ENCODE measurements at places on chromosomes 4 and X. TPM values are rescaled to one million over a fixed set of nuclear protein-coding genes. Genes with fewer than 3 reads are reported as not detected.

The FRMD7 gene
- 0.30 TPM for total RNA-seq

- no peak for DNase-seq
Observed at GRCh38 chr4:91936311-91936710, 367.5 kb upstream of the GRID2 start.

- no peak for DNase-seq
Observed at GRCh38 chr4:53461244-53461643, 83.8 kb downstream of the FIP1L1 start.

GRCh38 chrX:96979766-96980165 lies 96.1 kb downstream of the RPA4 start:
- no peak for DNase-seq

- peak; percentile 93 for DNase-seq
Observed at GRCh38 chr4:84966382-84967242, at the start of gene WDFY3. Gene WDFY3 (minus strand): TSS chr4:84966690. CDS start chr4:84860591, 106,099 bp downstream.

DNA sequence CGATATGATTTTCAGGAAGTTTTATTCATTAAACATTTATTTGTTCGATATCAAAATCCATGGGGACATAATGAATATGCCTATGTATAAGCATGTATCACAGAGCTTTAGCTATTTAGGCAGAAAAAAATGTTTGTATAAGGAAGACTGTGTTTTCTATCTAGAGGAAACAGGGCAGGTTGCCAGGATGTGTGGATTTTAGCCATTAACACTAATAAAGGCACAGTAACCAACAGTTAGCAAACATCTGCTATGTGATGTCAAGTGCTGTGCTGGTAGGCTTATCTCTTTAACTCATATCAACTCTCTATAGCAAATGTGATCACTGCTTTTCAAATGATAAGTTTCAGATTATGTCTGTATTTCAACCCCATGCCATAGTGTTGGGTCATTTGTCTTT lies 708.9 kb upstream of the HS3ST1 start:
- no peak for DNase-seq

- DNase-seq = no peak
Observed at GRCh38 chr4:88445252-88445651, 11.7 kb upstream of the HERC5 start.

The ZAR1 gene
- not detected for total RNA-seq

GRCh38 chr4:120009731-120010130 lies 56.9 kb downstream of the MAD2L1 start:
- DNase-seq = no peak

The LIN54 gene
- 7.4 TPM for total RNA-seq

GRCh38 chr4:185134307-185134869 lies 8.7 kb upstream of the SLC25A4 start:
- no peak for DNase-seq

- no peak for DNase-seq
Observed at GRCh38 chrX:87664381-87664780, 146.8 kb downstream of the KLHL4 start.

DNA sequence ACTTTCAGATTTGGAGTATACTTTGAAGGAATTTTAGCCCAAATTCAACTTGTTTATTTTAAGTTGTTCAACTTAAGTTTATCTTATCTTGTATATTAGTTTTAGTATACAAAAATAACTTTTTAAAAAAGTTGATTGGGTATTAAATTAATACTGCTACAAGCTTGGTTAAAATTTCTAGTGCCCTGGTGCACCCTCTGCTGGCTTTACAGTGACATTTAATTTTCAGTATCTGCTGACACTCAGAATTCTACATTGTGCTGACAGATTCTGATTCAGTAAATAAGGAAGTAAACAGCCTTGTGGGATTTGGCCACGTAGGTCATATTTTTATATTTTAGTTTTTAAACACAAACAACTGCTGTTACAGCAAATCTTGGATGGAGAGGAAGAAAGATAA lies 2.9 kb downstream of the EDA start:
- no peak for DNase-seq

DNA sequence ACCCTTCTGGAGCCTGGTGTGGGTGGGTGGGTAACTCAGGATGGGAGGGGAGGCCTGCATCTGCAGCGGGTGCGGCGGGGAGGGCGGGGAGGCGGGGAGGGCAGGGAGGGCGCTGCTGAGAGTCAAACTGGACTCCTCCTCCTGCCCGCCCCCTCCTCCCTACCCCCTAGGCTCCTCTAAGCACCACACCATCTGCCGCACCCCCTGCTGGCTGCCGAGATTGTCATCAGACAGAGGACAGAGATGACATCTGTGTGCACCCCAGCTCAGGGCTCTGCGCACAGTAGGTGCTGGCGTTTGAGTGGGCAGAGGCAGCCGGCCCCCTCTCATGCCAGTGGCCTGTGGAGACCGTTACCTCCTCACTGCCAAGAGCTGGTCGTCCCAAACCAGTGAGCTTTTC lies 10.6 kb upstream of the HMX1 start:
- no peak for DNase-seq

The GABRG1 gene
- total RNA-seq = not detected

DNA sequence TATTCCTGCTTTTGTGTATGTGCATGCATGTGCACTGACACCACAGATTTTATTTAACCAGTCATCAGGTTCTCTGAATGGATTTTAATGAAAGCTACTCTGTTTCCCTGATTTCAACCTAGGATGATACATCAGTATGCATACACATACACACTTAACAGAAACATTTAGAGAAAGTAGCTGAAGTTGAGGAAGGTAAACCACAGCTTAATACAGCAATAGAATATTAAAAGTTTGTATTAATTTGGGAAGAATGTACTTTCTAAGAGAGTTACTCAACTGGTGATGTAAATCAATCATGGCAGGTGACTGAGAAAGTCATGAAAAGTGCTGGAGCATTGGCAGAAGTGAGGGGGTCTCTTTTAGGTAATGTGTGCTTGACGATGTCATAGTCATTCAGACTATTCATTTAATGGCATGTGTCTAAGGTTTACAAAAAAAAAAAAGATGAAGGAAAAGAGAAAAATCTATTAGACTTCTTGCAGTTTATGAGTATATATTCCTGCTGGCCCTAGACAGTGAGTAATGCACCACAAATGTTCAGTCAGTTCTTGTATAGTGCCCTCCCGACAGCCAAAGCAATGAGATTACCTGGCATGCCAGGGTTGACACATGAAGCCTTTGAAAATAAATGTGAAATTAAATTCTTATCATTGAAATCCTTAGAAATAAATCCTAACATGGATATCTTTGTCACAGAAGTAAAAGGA lies 187.6 kb downstream of the RAPGEF2 start:
- DNase-seq = no peak

DNA sequence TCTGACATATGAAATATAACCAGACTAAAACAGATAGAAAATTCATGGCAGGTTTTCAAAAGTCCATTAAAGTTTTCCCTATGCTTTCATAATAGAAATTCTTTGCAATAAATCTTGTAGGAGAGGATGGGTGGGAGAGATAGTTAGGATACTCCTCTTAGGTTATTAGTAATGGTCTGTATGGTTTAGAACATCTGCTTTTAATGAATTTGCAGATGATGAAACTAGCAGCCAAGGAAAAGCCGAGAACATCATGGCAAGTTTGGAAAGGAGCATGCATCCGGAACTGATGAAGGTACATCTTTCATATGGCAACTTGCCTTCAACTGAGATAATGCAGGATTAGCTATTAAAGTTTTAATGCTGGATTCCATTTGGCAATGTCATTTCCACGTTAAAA lies 70.7 kb downstream of the DOCK11 start:
- DNase-seq = no peak

DNA sequence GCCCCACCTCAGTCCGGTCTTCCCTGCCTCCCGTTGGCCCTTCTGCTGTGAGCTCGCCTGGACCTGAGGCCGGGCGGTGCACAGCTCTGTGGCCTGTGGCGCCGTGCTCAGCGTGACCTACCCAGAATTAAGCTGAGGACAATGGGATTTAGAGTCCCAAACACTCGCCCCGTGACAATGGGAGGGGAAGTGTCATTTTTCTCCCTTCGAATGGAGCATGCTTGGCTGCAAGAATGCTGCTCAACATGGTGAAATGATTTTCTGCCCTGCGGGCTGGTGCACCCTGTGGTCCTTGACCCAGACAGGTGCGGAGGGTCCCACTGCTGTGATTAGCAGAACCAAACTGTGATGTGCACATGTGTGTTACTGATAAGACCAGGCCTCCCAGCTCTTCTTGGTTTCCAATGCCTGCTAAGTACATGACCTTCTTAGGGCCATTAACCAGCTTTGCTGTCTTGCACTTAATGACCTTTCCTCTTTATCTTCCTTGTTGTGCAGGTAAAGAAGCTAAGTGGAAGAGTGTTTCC lies 772 bp downstream of the EOLA1 start:
- no peak for DNase-seq

DNA sequence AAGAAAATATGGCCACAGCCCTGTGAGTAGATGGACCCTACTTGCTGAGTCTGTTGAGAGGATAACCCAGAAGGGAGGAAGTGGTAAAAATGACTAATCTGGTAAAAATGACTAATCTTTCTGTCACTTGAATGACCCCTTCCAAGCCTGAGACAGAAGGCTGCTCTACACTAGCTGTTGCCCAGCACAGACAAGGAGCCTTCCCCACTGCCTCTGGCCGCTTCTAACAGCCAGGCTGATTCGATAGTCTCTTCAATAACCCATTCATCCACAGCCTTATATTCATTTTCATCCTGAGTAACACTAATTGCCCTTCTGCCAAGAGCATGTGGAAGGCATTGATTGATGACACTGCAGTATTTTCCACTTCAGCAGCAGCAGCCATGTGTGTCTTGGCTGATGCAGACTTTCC lies 18.4 kb downstream of the MAGEB17 start:
- DNase-seq = no peak

DNA sequence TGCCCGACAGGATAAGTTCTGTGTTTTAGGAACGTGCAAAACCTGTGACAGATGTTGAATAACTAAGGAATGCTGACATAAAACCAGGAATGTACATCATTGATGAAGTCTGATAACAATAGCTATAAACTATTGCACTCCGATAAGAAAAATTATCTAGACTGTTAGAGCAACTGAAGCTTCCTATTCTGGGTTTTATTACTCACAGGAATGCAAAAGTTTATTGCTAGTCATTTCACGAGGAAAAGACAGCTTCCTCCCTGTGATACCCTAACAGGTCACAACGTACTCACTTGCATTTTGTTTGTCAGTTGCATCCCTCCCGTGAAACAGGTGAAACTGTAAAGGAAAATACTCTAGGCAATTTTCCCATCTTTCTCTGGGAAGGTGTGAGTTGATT lies 65.9 kb downstream of the CLDN22 start:
- DNase-seq = no peak

DNA sequence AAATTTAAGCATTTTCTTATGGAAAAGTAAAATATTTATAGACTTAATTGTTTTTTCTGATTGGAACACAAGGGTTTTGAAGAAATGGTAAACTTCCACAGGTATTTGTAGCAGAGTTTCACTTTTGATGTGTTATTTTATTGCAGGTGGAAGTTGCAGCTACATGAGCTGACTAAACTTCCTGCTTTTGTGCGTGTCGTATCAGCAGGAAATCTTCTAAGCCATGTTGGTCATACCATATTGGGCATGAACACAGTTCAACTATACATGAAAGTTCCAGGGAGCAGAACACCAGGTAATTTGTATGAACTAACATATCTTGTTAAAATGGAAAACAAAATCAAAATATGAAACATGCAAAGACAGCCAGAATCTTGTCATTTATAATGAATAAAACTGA lies 117.4 kb downstream of the DIPK2B start:
- no peak for DNase-seq

DNA sequence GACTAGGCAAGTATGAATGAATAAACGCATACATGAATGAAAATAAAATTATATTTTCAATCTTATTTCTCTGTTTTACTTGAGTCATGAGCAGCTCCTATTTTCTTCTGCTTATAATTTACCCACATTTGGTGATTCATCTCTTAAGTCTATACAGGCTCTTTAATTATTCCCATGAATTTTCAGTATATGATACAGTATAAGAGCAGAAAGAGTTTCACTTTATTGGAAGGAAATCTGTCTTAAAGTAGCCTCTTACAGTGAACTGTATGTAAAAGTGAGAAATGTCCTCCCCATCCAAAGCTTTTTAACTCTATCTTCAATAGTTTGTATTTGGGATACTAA lies 50.8 kb downstream of the TMEM165 start:
- DNase-seq = no peak

GRCh38 chrX:107648332-107648731 lies 20.0 kb downstream of the PRPS1 start:
- no peak for DNase-seq

GRCh38 chr4:7960790-7961655 lies 21.4 kb upstream of the AFAP1 start:
- DNase-seq = no peak
